NCI-H2171 (cell line): ENCODE measurements at places on chromosomes 4 and X.
A peak's percentile ranks its signal among the peaks of the same experiment; 100 is the strongest.

DNA sequence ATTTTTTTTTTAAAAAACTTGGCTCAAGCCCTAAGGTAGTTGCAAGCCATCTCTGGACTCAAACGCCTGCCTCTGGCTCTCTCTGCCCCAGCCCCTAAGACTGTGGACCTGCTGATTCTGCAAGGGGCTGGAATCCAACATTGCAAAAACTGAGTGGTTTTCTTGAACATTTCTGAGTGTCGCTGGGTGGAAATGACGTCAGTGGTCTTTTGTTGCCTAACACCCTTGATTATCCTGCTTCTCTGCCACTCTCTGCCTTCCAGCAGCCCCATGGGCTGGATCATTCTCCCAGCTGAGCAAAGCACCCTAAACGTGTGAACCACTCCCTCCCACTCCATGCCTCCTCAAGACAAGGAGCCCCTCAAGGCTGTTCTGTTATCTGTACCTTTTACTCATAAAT is 16.6 kb downstream of the BST1 start:
- DNase-seq, result no peak

DNA sequence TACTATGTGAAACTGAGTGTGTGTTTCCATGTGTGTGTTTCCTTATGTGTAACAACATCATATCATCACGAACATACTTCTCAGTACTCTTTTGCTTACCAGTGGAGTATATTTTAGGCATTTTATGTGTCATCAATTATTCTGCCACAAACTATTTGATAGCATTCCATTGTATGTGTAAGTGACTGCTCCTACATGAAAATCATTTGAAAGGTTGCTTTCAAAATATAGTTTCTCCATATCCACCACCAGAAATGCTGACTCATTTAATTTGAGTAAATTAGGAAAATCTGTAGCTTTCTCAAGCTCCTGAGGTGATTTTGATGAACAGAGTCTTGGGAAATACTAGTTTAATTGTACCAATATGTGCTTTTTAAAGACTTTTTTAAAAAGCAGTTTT is 376.2 kb downstream of the PCDH18 start:
- DNase-seq, result no peak

- DNase-seq, result no peak
Measured at GRCh38 chr4:156870861-156871260, 100.7 kb downstream of the PDGFC start.

GRCh38 chr4:175066923-175067627 is 148.9 kb downstream of the ADAM29 start:
- no peak for DNase-seq

DNA sequence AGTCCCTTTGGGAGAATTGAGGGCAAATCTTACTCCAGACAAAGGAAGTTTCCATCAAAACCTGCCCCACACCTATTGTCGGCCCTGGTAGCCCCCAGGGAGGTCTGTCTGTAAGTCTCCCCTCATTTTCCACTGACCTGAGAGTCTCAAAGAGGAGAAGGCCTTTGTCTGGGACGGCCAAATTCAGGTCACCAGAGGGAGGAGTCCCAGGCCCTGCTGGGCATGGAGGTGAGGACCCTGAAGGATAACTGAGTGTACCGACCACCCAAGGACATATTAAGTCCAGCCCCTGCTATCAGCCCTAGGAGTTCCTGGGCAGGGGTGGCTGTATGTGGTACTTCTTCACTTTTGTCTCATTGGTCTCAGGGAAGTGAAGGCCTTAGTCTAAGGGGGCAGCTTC is 229.9 kb downstream of the FGF13 start:
- no peak for DNase-seq

GRCh38 chrX:150697641-150698040 is 4.4 kb downstream of the MTMR1 start:
- DNase-seq, result no peak

GRCh38 chrX:109485470-109486340 is 3.8 kb upstream of the GUCY2F start:
- peak; percentile 39 for DNase-seq

DNA sequence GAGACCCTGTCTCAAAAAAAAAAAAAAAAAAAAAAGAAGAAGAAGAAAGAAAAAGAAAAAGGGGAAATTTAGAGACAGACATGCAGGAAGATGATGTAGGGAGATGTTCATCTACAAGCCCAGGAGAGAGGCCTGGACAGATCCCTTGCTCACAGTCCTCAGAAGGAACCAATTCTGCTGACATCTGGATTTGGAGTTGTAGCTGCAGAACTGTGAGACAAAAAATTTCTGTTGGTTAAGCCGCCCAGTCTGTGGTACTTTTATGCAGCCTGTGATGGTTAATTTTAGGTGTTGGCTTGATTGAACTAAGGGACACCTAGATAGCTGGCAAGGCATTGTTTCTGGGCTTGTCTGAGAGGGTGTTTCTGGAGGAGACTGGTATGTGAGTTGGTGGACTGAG is 10.1 kb upstream of the STIM2 start:
- no peak for DNase-seq

DNA sequence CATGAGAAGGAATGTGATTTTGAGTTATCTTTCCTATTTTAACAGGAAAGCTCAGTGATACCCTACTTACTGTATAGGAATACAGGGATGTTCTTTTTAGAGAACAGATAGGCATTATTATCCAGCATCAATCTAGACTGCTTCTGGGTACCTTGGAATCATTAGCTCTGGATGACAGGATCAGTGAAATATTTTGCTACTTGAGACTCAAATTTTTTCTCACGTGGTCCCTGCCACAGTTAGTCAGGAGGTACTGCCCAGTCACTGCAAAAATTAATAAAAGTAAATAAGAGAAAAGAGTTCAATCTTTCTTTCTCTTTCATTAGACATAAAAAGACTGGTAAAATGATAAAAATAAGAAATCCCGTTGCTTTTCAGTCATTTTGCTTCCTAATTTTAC is 5.5 kb downstream of the ZNF827 start:
- DNase-seq, result no peak

- DNase-seq, result no peak
Measured at GRCh38 chrX:136674270-136674985, 26.5 kb downstream of the CD40LG start.

DNA sequence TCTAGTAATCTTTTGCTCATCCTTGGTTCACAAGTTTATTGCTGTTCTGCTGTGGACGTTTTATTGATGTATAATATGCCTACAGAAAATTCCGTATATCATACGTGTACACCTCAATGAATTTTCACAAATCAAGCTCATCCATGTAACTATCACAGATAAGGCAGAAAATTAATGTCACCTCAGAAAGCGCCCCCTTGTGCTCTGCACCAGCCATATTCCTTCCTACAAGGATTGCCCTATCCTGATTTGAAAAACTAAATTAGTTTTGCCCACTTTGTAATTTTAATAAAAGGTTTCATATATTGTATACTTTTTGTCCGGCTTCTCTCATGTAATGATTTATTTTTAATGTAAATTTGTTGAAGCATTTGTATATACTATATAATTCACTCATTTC is 390.8 kb downstream of the ADGRL3 start:
- DNase-seq, result no peak

GRCh38 chrX:24846550-24847150 is 152.9 kb downstream of the POLA1 start:
- DNase-seq, result no peak

DNA sequence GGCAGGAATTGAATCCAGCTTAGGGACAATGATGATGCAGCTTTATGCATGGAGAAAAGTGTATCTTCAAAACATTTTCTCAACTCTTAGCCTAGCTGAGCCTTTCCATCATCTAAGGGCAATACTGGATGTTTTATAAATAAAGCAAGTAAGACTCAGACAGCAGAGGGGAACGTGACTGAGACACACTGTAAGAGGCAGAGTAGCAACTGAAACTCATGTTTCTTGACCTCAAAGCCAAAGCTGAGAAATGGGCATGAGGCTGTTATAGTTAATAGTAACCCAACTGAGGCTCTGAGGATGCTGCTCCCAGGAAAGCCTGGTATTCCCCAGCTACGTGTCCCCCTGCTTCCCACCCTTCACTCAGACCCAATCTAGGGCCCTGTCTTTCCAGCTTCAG is 44.6 kb downstream of the ARHGEF9 start:
- DNase-seq, result no peak

GRCh38 chr4:38563707-38564495 is 100.1 kb upstream of the KLF3 start:
- peak; percentile 26 for DNase-seq

- DNase-seq, result no peak
Measured at GRCh38 chr4:41930139-41930831, 4.9 kb upstream of the TMEM33 start.

- no peak for DNase-seq
Measured at GRCh38 chr4:108492816-108493595, 127.4 kb upstream of the RPL34 start.

DNA sequence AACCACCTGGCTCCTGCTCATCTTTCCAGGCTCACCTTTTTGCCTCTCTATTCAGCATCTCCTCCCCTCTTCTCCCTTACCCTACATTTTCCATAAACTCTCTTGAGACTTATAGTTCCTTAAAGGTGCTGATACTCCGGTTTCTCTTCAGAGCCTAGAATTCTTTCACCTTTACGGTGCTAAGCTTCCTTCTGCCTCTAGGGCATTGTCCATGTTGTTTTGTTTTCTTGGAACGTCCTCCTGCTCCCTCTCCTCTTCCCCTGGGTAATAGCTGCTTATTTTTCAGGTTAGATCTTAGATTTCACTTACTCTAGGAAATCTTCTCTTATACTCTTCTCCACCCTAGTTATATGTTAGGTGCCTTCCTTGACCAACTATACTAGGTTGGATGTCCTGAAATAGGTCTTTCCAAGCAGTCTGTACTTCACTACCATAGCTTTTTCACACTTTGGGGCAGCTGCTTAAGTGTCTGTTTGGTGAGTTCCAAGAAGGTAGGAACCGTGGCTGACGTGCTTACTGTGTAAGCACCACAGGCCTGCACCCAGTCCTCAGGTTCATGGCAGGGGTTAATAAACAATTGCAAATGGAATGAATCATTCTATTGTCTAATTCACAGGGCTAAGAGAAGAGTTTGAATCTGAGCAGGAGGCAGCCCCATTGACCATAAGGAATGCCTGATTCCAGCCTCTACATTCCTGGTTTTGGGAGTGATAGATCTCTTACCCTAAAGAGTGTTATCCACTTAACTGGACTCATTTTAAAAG is 227.5 kb downstream of the MGST2 start:
- DNase-seq, result no peak

- DNase-seq, result no peak
Measured at GRCh38 chr4:31088600-31089230, 368.5 kb downstream of the PCDH7 start.

DNA sequence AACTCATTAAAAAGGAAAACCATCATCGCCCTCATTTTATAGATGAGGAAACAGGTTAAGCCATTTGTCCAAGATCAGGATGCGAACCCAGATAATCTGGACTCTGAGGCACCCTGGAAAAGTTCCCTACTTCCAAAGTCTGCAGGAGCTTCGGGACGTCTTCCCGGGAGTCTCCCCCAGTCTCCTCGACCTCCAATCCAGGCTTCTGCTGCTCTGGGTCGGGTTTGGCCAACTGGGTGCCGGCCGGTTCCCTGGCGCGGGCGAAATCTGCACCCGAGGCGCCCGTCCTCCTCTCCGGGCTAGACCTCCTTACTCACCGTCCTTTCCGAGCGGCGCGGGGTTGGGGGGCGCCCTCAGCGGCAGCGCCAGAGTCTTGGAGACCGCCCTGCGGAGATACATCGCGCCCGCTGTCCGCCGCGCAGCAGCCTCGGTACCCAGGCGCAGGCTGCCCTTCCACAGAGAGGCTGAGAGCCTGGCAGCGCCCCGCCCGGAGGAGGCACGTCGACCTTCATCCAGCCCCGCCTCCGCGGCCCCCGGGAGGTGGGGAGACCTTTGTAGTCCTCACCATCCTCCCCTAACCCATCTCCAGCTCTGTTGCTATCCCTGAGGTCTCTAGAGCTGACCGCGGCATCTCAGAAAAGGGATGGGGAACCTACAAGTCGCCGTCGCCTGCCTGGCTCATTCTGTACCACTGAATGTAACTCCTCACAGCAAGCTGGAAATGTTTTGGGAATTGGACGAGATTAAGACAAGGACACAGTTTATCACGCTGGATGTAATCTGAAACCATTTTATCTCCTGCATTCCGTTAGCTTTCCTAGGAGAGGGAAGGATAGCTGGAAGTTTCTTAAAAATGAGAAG is at the start of gene MGARP:
TSS of gene MGARP (minus strand) at position 466 of the 861 bp plus-strand sequence. CDS start at position 399, 67 bp downstream.
- no peak for DNase-seq

DNA sequence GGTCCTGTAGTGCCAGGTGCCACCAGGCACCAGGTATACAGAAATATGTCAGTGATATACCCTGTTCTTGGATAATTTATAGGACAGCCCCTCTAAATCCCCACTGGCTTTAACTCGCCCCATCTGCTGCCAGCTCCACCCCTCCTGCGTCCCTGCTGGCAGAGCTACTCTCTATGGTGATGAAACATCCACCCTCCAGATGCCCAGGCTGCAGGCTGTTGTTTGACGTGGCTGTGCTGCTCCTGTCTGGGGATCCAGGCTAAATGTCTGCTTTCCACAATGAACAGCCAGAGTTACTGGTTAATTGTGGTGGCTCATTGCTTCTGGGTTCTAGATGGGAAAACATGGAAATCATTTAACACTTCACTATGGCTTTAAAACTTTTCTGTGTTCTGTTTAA is 12.9 kb downstream of the NHSL2 start:
- peak; percentile 50 for DNase-seq

GRCh38 chrX:47723689-47724088 is 64.7 kb upstream of the UXT start:
- no peak for DNase-seq

GRCh38 chr4:24265989-24266388 is 318.4 kb downstream of the DHX15 start:
- no peak for DNase-seq

DNA sequence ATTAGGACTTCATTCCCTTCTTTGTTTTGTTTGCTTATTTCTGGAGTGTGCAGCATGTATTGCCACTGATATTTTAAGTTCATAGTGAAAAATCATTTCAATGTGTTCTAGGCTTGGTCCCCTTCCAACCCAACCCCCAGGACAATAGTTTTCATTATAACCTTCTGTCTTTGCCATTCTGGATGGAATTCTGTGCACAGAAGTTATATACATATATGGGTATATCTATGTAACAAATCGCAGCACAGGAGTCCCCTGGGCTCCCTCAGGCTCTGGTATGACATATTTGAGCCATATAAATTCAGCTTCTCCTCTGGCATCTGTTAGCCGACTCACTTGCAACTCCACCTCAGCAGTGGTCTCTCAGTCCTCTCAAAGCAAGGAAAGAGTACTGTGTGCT is at the start of gene TNMD:
TSS of gene TNMD (plus strand) at position 326 of the 400 bp plus-strand sequence. CDS start 83 bp downstream, outside the sequence.
- DNase-seq, result no peak

- peak; percentile 15 for DNase-seq
Measured at GRCh38 chr4:54566608-54567007, 91.1 kb upstream of the KIT start.

DNA sequence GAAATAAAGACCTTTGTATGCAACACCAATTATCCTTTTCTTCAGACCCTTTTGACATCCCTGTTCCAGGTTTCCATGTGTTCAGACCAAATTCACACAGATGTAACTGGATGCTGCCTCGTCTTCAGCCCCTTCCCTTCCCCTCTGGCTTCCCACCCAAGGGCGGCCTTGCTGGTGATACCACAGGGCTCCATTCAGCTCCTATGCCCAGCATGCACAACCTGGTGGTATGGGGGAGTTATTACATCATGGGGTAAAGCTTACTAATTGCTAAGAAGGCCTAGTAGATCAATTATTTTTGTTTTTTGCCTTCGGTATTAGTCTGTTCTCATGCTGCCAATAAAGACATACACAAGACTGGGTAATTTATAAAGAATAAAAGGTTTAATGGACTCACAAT is 317.0 kb upstream of the CXXC4 start:
- DNase-seq, result no peak
